ENCODE measurements at places on chromosomes 16 and 17.

DNA sequence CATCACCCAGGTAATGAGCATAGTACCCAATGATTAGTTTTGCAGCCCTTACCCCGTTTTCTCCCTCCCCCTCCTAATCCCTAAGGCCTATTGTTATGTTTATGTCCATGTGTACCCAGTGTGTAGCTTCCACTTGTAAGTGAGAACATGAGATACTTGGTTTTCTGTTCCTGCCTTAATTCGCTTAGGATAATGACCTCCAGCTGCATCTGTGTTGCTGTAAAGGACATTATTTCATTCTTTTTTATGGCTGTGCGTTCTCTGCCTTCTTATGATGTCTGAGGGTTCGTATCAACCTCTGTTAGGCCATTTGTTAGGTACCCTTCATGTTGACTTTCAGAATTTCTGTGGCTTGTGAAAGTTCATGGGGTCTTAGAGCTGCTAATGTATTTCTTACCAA lies 31.0 kb downstream of the CTCF start:
- no peak for DNase-seq

DNA sequence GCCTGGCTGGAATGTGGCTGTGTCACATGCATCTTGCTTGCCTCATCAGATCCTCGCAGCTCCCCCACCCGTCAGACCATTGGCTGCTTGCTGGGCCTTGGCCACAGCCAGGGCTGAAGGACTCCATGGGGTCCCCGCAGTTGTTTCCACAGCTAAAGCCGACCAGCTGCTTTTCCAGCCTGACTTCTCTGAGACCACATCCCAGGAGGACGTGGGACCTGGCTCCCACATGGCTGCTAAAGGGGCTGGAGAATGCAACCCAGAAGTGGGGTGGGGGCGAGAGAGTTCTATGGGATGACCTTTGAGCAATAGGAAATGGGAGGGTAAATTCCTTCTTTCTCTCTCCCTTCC lies 193.8 kb downstream of the RAB11FIP4 start:
- DNase-seq, result no peak

DNA sequence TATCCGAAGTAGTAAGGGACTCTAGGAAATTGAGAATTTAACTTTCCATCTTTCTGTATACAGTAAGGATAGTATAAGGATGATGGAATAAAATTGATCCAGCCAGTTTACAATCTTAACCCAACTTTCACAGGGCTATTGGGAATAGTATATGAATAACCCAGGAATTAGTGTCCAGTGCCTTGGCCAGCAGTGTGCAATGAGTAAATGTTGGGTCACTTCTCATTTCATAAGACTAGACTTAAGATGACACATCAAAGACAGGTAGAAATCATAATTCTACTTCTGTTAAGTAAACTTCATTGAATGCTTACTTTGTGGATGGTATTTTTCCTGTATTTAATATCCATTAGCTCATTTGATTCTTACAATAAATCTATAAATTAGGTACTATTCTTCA lies 949.6 kb upstream of the GOT2 start:
- DNase-seq, result no peak

GRCh38 chr17:4319221-4319620 lies 47.3 kb downstream of the UBE2G1 start:
- DNase-seq, result no peak

- DNase-seq, result no peak
These were observed 29.8 kb downstream of the SLC47A2 start for GRCh38 chr17:19686400-19687090.

- no peak for DNase-seq
These were observed 52.2 kb downstream of the CCT6B start for GRCh38 chr17:34909040-34909439.

Measured in left kidney (tissue), 8 donors.